ENCODE measurements at places on chromosomes 11 and 22.

DNA sequence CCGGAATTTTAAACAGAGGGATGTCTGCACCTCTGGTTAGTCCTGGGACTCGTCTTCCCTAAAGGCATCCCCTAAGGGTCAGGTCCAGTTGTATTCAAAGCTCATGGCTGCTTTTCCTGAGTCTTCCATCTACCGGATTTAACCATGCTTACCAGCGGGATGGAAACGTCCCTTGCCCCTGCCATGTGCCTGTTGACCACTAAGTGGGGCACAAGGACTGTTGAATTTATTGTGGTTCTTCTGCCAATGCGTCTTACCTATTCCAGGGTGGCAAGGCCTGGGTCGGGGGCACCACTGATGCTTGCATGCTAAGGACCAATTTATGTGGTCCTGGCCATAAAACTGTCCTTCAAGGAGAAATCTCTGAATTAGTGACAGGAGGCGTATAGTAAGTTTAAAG is 25.6 kb downstream of the ANKRD42 start:
- DNase-seq, result no peak

DNA sequence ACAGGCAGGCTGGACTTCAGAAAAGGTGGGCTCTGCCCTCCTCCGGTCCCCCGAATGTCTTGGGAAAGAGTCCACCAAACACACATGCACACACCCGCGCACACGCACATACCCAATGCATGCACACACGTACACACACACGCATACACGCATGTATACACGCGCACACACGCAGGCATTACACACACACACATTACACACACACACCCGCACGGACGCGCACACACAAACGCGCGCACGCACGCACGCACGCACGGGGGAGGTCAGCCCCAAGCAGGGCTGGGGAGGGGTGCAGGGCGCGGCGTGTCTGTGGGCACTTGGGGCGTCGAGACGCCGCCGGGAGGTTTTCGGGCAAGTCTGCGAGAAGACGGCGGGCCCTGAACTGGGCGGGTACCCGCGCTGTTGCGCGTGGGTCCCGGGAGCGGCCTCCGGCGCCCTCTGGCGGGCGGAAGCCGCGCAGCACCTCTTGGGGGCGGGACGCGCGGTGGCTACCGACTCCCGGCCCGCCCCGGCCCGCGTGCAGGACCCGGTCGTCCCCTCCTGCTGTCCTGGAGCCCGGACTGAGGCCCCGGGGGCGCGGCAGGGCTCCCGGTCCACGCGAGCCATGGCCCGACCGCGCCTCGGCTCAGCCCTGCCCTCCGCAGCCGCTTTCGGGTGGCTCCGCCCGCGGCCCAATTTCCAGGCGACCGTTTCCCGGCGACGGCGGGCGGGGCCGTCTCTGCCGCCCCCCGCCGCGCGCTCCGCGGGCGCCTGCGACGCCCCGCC is 3.6 kb downstream of the SEPTIN5 start:
- peak; percentile 46 for DNase-seq

- DNase-seq, result no peak
These were observed 58.5 kb upstream of the SESN3 start for GRCh38 chr11:95289378-95290101.

- no peak for DNase-seq
These were observed 15.2 kb upstream of the FCHSD2 start for GRCh38 chr11:73157101-73158010.

- DNase-seq, result no peak
These were observed 51.0 kb downstream of the SNX19 start for GRCh38 chr11:130865091-130865773.

DNA sequence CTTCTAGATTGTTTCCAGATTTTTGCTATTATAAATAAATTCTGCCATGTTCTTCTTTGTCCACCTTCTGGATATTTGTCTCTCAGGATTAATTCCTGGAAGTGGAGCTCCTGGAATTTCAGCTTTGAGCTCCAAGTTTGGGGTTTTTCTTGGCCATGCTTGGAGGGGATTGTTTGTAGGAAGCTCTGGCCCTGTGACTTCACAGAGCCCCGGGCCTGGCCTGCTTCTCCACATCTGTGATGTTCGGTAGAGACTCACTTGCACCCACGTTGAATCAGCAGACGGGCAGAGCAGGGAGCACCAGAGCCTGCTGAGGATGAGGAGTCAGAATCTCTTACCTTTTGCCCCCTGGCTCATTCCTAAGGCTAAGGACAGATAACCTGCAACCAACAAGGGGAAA is 35.7 kb downstream of the LRRC32 start:
- no peak for DNase-seq

GRCh38 chr22:27206374-27207133 is 549.2 kb downstream of the MIAT start:
- no peak for DNase-seq

DNA sequence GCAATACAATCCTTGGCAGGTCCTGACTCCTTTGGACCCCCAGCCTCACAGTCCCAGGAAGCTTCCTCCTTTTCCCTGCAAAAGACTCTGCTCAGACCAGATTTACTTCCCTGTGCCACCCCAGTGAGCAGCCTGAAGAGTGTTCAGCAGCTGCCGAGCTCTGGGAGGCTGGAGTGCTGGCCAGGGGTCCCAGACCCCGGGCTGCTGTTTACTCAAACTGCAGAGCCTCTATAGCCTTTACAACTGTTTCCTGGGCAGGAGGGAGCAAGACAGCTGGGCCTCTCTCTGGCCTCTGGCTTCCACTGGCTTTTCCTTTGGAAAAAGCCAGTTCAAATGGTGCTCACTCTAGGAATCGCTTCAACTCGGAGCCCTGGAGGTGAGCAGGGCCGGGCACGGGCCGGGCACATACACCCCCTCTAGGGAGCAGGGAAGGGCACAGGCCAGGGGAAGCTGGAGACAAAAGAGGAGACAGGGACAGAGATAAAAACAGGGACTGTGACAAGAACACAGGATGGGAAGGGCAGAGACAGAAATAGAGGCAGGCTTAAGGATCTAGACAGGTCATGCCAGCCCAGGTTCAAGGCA is 932 bp downstream of the IRAG1 start:
- DNase-seq, result no peak

Measured in stimulated activated CD4-positive, alpha-beta T cell treated with anti-CD3 and anti-CD28 coated beads, Interleukin-1b, Interleukin-23, amount 100 ng/mL, for 1 hour (primary cell).